HTR-8/SVneo (cell line): ENCODE measurements at places on chromosomes 5 and 9.

DNA sequence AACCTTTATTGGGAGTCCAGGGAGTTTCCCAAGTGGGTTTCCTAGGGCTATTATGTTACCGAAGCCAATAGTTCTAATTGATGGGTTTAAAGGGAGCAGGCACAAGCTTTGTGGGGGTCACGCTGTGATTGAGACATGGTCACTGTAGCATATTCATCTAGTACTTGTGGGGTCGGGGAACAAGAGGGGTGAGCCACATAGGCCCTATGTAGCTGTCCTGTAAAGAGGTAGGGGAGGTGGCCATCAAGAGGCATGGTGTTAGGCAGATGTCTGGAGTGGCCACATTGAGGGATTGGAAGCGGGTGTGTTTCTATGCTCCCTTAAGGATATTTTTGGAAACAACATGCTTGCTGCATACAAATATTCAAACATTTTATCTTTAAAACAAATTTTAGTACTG is 50.1 kb downstream of the EXOSC2 start:
- DNase-seq, result no peak

GRCh38 chr9:29290516-29290915 is 1717.2 kb upstream of the C9orf72 start:
- DNase-seq, result no peak

GRCh38 chr9:125997196-125997823 is 250.1 kb downstream of the PBX3 start:
- DNase-seq, result no peak

DNA sequence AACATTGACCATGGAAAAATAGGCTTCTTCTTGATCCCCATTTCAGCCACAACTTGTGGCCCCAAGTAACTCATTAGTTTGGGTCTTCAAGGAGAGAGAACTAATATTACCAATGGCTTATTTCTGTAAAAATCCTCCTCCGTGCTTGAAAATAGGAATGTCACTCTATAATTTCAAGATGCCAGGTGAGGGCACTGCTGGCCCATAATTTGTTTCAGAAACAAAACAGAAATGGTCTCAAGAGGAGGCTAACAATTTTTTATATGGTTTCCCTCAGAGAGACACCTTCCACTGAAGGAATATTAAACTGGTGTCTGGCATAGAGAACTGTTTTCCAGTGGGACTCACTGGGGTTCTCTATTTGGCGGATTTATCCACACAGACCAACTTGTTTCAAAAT is 437.0 kb upstream of the TRPC7 start:
- no peak for DNase-seq

DNA sequence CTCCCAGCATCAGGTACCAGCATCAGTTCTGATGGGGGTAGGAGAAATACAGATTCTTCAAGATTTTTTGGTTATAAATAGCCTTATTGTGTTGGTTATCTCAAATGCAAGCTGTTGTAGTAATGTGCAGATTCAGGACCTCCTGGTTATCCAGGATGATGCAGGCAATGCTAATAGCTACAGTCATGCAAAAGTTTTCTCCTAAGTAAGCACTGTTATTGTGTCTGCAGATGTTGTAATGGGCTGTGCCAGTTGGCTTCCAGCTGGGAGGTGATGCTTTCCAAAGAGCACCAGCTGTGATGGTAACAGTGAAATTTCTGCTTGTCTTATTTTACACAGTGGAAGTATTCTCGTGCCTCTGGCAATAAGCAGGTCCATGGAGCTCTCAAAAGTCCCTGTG is 719.2 kb upstream of the CTNND2 start:
- DNase-seq, result no peak

GRCh38 chr9:130527651-130528310 is 51.6 kb upstream of the FUBP3 start:
- no peak for DNase-seq

DNA sequence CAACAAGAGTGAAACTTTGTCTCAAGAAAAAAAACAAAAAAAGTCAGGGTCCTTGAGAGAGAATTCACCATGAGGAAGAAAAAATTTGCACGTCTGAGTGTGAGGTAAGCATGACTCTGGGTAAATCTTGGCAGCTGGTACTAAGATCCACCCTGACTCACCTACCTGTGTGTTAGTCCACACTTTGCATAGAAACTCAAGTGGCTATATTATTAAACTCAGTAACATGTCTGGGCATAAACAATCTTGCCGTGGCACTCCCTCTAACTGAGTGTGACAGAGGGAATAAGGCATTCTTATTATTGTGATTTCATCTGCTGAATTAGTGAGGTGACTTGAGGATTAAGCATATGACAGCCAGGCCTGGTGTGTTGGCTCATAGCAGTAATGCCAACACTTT is 259.4 kb upstream of the VLDLR start:
- DNase-seq, result no peak
